ENCODE measurements at places on chromosomes 2 and 18.

DNA sequence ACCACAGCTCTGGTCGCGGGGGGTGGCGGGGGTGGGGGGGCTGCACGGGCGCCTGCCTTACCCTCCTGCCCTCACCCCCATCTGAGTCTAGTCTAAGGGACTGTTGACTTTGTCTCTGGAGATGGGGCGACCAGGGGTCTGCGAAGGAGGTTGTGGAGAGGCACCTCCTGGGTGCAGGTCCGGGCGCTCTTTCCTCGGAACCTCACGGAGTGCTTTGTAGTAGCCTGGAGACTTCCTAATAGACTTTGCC, 141.3 kb downstream of the MEIS1 start:
- H3K4me1 ChIP-seq, result peaks cover 74% of the 10 kb centered on the region
- H3K36me3 ChIP-seq, result peaks cover 12% of the 10 kb centered on the region
- peak overlapping the region; percentile 97 for H3K27ac ChIP-seq
- DNase-seq, result no peak
- H3K27me3 ChIP-seq, result no peaks in the 10 kb centered on the region

DNA sequence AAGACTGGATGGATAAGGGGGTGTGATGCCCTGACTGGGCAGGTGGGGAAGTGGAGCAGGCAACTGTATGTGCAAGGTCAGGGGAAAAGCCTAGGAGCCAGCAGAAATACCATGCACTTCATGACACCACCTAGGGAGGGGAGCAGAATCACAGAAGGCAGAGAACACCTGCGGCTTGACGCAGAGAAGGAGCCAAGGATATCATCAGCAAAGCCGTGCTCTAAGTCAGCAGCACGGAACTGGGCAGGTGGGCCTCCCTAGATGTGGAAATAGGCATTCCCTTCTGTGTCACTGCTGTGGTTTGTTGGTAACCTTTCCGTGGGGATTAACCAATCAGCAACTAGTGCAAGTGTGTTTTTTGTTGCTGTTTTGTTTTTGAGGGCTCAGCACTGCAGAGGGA, 41.3 kb downstream of the HDLBP start:
- peaks cover 7% of the 10 kb centered on the region for H3K4me1 ChIP-seq
- no peak for DNase-seq
- no peaks in the 10 kb centered on the region for H3K36me3 ChIP-seq
- H3K4me3 ChIP-seq, result no peak overlapping the region
- no peaks in the 10 kb centered on the region for H3K27me3 ChIP-seq

DNA sequence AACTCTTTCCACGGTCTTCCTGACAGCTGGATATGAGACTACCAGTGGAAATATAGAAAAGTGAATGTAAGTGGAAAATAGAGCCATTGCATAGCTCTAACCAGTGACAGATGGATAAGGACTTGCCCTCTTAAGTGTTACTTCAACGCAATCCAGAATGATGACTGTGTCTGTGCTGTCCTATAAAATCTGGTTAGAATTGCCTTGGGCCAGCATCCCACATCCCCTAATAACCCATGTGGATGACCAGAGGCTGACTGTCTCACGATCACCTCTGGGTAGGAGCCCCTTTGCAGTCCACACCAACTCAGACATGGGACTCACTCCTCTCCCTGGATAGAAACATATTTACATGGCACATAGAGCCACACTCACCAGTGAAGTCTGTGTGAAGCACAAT, 186.6 kb downstream of the C1D start:
- no peak for DNase-seq
- no peak overlapping the region for H3K4me3 ChIP-seq
- H3K27me3 ChIP-seq, result peaks cover 8% of the 10 kb centered on the region
- no peak overlapping the region for H3K27ac ChIP-seq
- H3K36me3 ChIP-seq, result no peaks in the 10 kb centered on the region
- no peaks in the 10 kb centered on the region for H3K4me1 ChIP-seq

GRCh38 chr18:32355896-32356295, 114.8 kb downstream of the GAREM1 start:
- H3K36me3 ChIP-seq, result no peaks in the 10 kb centered on the region
- no peak overlapping the region for H3K27ac ChIP-seq
- no peaks in the 10 kb centered on the region for H3K4me1 ChIP-seq
- DNase-seq, result no peak

GRCh38 chr18:37565977-37566478, 430 bp upstream of the CELF4 start:
- peaks cover 95% of the 10 kb centered on the region for H3K27me3 ChIP-seq
- H3K4me3 ChIP-seq, result no peak overlapping the region
- DNase-seq, result peak; percentile 7
- no peak overlapping the region for H3K27ac ChIP-seq
- H3K4me1 ChIP-seq, result no peaks in the 10 kb centered on the region
- H3K36me3 ChIP-seq, result no peaks in the 10 kb centered on the region

- no peaks in the 10 kb centered on the region for H3K36me3 ChIP-seq
- H3K4me1 ChIP-seq, result no peaks in the 10 kb centered on the region
- H3K27me3 ChIP-seq, result peaks cover 11% of the 10 kb centered on the region
- H3K27ac ChIP-seq, result no peak overlapping the region
- DNase-seq, result peak; percentile 37
These were observed 220.4 kb downstream of the ZNF516 start for GRCh38 chr18:76274468-76275289.

- DNase-seq, result no peak
- H3K4me3 ChIP-seq, result no peak overlapping the region
- H3K27me3 ChIP-seq, result no peaks in the 10 kb centered on the region
These were observed 29.6 kb downstream of the CSRNP3 start for GRCh38 chr2:165499131-165499530.

- H3K27ac ChIP-seq, result no peak overlapping the region
- no peaks in the 10 kb centered on the region for H3K27me3 ChIP-seq
- peaks cover 18% of the 10 kb centered on the region for H3K36me3 ChIP-seq
- no peak overlapping the region for H3K4me3 ChIP-seq
- peaks cover 8% of the 10 kb centered on the region for H3K4me1 ChIP-seq
- DNase-seq, result no peak
These were observed 89.3 kb downstream of the TRIP12 start for GRCh38 chr2:229832510-229832898.

GRCh38 chr18:59650266-59650820, 46.9 kb downstream of the CCBE1 start:
- no peaks in the 10 kb centered on the region for H3K4me1 ChIP-seq
- no peak overlapping the region for H3K4me3 ChIP-seq
- DNase-seq, result no peak
- no peaks in the 10 kb centered on the region for H3K36me3 ChIP-seq
- no peaks in the 10 kb centered on the region for H3K27me3 ChIP-seq

DNA sequence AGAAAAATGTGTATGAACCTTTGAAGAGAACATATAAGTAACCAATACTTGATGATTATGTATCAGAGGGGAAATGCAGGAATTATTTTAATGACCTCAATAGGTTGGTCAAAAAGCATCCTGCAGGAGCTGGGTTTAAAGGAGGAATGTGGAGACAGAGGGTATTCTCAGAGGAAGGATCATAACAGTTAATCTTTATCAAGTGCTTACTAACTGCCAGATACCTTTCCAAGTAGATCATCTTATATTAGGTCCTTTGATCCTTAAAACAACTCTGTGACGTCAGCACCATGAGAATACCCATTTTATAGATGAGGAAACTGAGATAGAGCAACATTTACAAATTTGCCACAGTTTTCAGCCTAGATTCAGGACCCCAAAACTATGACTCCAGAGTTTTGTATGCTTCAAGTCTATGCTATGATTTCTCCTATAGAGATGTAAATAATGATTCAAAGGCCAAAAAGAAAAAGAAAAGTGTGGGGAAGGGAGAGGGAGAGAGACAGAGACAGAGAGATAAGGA, 3.0 kb downstream of the RFTN2 start:
- H3K27ac ChIP-seq, result no peak overlapping the region
- H3K4me1 ChIP-seq, result no peaks in the 10 kb centered on the region
- no peaks in the 10 kb centered on the region for H3K36me3 ChIP-seq
- DNase-seq, result no peak

GRCh38 chr18:79393181-79393634, 2.5 kb upstream of the NFATC1 start:
- DNase-seq, result no peak
- peak overlapping the region; percentile 63 for H3K4me3 ChIP-seq
- H3K4me1 ChIP-seq, result peaks cover 58% of the 10 kb centered on the region
- no peaks in the 10 kb centered on the region for H3K36me3 ChIP-seq
- no peaks in the 10 kb centered on the region for H3K27me3 ChIP-seq

- no peak overlapping the region for H3K4me3 ChIP-seq
- H3K36me3 ChIP-seq, result no peaks in the 10 kb centered on the region
- H3K27me3 ChIP-seq, result no peaks in the 10 kb centered on the region
- no peaks in the 10 kb centered on the region for H3K4me1 ChIP-seq
These were observed 89.9 kb downstream of the GLI2 start for GRCh38 chr2:120825370-120826259.

- H3K4me3 ChIP-seq, result no peak overlapping the region
- DNase-seq, result no peak
- H3K36me3 ChIP-seq, result no peaks in the 10 kb centered on the region
These were observed 235.6 kb upstream of the HNRNPA3 start for GRCh38 chr2:176976736-176977685.

DNA sequence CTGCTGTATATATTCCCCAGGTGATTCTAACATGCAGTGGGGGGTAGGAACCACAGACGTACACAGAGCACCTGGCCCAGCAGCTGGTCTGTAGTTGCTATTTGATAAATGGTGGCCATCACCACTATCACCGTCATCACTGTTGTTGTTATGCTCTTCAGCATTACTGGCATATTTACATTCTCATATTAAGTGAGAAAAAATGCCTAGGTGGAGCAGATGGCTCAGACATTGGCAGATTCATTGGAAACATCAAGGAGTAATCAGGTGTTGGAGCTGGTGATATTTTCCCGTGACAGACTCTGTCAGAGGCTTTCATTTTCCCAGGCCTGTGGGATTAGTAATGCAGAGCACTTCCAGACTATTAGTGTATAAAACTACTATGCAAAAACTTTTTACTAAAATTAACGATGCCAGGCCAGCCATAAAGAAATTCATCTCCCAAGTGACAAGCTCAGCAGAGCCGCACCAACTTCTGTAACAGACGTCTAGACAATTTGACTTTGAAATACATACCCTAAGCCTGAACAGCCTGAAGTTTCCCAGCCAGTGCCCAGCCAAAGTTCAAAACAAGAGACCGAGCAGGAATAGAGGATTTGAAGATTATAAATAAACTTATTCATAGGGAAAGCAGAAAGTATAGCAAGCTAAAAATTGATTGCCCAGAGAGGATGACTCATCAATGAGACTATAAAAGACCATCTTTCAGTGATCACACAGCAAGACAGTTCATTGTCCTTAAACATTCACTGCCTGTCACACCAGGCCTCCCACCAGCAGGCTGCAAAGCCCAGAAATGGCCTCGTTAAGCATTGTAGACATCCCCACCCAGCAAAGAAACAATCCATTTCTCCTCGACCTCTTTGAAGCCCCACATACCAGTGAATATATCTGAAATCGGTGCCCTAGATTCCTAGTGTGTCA, 247.4 kb upstream of the CHAC2 start:
- H3K4me3 ChIP-seq, result no peak overlapping the region
- H3K27me3 ChIP-seq, result no peaks in the 10 kb centered on the region
- H3K4me1 ChIP-seq, result no peaks in the 10 kb centered on the region
- no peaks in the 10 kb centered on the region for H3K36me3 ChIP-seq
- no peak overlapping the region for H3K27ac ChIP-seq

GRCh38 chr2:240746671-240747070, 55.0 kb downstream of the AQP12A start:
- H3K36me3 ChIP-seq, result no peaks in the 10 kb centered on the region
- DNase-seq, result no peak
- H3K4me3 ChIP-seq, result no peak overlapping the region
- no peak overlapping the region for H3K27ac ChIP-seq
- no peaks in the 10 kb centered on the region for H3K4me1 ChIP-seq
